Gastrocnemius medialis (tissue), 4 donors: ENCODE measurements at places on chromosomes 4 and X.

DNA sequence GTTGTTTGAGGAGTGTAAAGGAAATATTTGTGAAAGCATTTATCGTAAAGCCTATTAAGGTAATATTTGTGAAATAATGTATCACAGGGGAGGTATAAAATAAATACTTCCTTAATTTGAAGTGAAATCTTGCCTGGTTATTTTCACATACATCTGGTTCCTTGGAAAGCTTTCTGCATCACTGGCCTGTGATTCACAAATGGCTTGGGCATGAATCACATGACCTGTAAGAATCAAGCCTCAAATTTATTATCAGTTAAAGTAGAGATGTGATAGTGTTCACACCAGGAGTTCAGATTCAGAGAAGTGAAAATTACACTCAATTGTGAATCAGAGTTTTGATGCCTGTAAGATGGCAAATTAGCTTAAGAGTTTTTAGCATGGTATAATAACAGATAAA is 1911.4 kb downstream of the STIM2 start:
- DNase-seq: no peak

GRCh38 chr4:177419434-177419833 is 22.8 kb downstream of the AGA start:
- no peak for DNase-seq

DNA sequence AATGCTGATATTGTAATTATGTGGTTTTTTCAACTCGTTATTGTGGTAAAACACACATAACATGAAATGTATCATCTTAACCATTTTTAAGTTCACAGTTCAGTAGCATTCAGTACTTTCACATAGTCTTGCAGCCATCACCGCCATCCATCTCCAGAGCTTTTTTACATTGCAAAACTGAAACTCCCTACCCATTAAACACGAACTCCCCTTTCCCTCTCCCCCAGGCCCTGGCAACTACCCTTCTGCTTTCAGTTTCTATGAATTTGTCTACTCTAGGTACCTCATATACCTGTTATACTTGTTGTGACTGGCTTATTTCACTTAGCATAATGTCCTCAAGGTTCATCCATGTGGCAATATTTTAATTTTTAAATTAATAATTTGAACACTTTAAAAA is 380.6 kb downstream of the MAPK10 start:
- no peak for DNase-seq

DNA sequence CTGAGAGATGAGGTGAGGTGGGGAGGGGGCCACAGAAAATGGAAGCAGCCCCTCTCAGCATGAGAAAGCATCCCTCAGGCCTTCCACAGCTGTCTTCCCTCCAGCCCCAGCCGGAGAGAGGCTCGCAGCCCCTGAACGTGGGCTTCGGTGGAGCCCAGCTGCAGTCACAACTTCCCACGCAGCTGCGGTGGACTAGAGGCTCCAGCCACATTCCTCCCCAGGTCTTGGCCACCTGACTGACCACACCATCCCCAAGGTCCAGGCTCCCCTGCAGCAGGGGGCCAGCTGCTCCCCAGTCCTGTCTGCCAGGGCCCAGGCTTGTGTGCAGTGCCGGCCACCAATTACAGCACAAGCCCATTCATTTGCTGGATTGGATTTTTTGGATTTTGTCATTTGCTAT is 212.3 kb upstream of the BCOR start:
- DNase-seq: no peak

DNA sequence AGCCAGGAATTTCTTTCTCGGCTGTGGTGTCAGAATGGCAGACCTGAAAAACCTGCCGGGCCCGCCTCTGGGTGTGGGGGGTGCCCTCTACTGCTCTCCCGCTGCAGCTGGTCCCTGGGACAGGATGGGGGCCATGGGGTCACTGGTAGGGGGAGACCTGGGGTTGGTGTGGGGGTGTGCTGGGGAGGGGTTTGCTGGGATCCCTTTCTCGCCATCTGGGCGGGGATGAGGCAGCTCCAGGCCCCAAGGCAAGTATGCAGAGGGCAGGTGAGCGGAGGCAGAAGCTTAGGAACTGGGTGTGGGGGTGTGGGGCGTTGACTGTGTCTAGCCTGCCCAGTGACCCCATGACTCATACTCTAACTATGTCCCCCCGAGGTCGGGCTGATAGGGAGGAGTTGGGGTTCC is 884 bp downstream of the CCDC120 start:
- no peak for DNase-seq

GRCh38 chrX:114615765-114616164 is 31.9 kb downstream of the HTR2C start:
- DNase-seq: no peak

GRCh38 chr4:158016511-158016910 is 156.3 kb downstream of the GASK1B start:
- DNase-seq: no peak
